ENCODE measurements at places on chromosomes 4 and X.

DNA sequence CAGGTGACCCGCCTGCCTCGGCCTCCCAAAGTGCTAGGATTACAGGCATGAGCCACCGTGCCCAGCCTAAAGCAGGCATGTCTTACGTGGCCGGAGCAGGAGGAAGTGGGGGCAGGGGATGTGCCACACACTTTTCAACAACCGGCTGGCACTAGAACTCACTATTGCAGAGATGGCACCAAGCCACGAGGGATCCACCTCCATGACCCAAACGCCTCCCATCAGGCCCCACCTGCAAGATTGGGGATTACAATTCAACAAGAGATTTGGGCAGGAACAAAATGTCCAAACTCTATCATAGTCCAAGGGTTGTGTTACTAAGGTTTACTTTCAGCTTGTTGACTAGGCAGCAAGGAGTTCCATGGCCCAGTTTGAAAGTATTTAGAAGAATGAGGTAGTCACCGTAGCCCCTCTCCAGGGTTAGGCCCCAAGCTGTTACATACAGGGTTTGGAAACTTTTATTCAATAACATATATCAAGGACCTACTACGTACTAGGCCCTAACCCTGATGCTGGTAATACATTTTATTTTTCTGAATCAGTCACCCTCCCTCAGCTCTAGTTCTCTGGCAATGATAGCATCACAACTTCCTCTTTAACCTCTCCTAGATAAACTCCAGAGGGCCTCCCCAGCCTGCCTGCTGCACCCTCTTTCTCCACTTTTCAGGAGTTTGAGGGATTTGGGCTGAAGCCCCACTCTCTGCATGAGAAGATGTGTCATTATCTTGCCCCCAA lies 18.0 kb upstream of the TBC1D14 start:
- no peak for DNase-seq

DNA sequence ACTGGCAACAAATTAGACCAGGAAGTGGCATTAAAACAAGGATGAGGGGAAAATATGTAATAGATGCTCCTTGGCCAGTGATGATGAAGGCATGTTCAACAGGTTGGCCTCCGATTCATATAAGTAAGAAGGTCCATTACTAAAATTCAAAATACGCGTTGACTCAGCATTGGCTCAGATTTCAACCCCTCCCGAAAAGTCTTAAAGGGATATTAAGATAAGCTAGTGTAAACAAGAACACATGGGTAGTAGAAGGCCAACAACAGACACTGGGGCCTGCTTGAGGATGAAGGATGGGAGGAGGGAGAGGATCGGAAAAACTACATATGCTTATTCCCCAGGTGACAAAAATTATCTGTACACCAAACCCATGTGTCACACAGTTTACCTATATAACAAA lies 19.1 kb upstream of the LAP3 start:
- no peak for DNase-seq

- DNase-seq = no peak
Measured at GRCh38 chr4:38696697-38697096, 32.7 kb downstream of the KLF3 start.

GRCh38 chr4:62740296-62740695 lies 1540.2 kb downstream of the ADGRL3 start:
- DNase-seq = no peak

DNA sequence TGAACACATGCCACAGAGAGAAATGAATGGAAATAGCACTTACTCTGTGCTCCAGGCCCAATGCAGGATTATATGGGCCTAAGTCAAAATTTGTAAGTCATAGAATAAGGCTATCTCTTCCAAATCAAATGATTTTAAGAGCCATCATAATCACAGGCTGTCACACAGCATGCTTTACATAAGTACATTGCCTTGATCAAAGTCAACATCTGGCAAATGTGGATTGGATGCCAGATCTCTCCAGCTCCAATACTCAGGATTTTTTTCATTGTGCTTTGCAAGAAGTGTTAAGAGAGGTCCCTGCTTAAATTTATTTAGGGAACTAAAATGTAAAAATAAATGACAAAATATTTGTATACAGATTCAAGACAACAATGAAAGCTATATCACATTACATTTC lies 299.9 kb downstream of the PRDM5 start:
- no peak for DNase-seq

- no peak for DNase-seq
Measured at GRCh38 chr4:187666697-187667494, 328.7 kb upstream of the ZFP42 start.
